Stimulated activated CD4-positive, alpha-beta T cell treated with anti-CD3 and anti-CD28 coated beads, TNF-alpha, amount 100 ng/mL, for 1 hour (primary cell): ENCODE measurements at places on chromosomes 13 and 19.

- DNase-seq, result no peak
Measured at GRCh38 chr13:44920013-44920412, 69.3 kb downstream of the NUFIP1 start.

- no peak for DNase-seq
Measured at GRCh38 chr13:77691871-77692270, 5.6 kb upstream of the SLAIN1 start.

DNA sequence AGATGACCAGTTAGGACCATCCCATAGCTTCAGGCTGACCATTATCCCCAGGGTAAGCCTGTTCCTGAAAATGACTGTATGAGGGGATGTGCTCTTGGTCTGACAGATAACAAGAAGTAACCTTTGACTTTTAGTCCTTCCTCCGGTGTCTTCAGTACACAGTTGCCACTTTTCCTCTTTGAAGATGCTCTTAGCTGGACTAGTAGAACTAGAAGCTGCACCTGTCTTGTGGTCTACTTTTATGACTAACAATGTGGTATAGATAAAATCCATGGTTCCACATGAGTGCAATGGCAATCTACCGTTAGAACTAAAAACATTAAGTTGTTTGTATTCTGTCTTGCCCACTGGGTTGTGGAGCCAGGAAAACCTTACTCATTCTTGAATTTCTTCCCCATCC lies 5.9 kb upstream of the RUBCNL start:
- no peak for DNase-seq

GRCh38 chr19:12748489-12748888 lies 3.1 kb upstream of the BEST2 start:
- no peak for DNase-seq

DNA sequence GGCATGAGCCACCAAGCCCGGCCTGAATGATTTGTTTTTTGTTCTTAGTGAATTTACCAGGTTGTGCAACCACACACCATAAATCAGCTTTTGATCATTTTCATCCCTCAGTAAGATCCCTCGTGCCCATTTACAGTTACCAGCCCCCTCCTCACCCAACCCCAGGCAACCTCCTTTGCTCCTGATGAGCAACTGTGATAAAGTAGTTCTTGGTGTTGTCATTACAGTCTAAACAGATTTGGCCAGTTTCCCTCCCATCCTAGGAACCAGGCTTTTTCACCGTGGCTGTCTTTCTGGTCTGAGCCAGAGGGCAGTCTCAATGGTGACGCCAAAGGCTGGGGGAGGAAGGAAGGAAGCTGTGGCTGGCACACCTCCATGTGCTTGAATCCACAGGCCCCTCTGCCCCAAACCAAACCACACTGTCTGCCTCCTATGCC lies 61.2 kb upstream of the WDFY2 start:
- no peak for DNase-seq

DNA sequence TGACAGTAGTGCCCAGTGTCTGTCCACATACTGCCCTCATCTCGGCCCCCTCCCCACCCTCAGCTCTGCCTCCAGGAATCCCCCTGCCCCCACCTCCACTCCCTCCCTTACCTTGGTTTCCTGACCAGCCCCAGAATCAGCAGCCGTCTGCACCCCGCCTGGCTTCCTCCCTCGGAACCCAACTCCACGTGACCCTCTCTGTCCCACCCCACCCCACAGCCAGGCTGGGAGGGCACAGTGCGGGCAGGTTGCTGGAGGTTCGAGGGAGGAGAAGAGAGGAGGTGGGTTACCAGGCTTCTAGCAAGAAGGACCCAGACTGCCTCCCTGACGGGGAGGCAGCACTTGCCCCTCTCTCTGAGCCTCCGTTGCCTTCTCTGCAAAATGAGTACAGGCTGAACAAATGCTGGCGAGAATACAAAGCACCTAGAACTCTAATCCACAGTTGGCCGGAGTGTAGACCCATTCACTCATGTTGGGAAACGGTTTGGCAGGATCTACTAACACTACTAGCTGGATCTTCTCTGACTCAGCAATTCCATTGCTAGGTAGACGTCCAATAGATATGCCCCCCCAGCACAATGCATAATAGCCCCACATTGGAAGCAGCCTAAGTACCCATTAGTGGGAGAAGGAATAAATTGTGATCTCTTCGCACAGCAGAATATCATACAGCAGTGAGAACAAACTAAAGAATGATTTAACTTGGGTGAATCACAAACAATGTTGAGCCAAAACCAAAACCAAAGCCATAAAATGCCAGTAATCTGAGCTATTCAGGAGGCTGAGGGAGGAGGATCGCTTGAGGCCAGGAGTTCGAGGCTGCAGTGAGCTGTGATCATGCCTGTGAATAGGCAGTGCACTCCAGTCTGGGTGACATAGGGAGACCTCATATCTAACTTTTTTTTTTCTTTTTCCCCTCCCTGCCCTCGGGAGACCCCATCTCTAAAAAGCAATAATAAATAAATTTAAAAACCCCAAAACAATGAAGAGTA lies at the start of gene RASAL3:
TSS of gene RASAL3 (minus strand) at position 151 of the 992 bp plus-strand sequence. CDS start 186 bp downstream, outside the sequence.
- DNase-seq, result peak; percentile 36

DNA sequence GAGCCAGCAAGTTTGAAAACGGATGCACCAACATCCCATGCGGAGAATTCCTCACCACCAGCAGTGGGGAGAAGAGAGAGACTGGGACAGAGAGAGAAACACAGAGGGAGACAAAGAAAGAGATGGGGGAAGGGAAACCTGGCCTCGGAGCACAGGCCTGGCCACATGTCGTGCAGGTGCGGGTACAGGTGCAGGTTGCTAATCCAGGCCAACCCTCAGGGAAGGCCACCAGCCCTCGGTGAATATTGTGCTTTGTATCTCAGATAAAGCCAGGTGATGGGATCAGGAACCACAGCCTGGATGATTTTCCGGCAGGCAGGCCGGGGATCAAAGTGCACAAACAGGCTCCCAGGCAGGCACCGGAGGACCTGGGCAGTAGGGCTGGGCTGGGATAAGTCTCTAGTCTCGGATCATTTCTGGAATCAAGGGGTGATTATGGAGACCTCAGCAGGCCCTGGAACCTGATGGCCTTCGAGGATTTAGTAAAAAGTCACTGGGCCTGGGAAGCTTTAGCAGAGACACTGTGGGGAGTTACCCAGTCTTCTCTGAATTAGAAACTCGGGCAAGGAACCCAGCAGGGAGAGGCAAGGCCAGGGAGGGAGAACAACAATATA lies 3.7 kb downstream of the GAS6 start:
- no peak for DNase-seq

DNA sequence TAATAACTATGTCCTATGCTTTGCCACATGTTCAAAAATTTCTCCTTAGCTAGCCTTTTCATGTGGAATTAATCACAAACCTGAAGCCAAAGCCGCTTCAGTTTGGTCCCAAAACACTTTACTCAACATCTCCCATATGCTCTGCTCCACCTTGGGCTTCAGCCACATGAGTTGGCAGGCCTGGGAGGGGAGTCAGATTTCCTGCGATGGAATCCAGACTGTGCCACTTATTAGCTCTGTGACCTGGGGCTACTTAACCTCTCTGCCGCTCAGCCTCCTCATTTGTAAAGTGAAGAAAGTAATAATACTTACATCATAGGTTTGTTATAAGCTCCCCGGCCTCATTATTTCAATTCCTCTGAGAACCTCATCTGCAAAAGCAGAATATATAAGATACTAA lies 272.0 kb downstream of the LMO7 start:
- DNase-seq, result no peak

GRCh38 chr19:15498910-15499309 lies 9.4 kb upstream of the CYP4F22 start:
- no peak for DNase-seq

DNA sequence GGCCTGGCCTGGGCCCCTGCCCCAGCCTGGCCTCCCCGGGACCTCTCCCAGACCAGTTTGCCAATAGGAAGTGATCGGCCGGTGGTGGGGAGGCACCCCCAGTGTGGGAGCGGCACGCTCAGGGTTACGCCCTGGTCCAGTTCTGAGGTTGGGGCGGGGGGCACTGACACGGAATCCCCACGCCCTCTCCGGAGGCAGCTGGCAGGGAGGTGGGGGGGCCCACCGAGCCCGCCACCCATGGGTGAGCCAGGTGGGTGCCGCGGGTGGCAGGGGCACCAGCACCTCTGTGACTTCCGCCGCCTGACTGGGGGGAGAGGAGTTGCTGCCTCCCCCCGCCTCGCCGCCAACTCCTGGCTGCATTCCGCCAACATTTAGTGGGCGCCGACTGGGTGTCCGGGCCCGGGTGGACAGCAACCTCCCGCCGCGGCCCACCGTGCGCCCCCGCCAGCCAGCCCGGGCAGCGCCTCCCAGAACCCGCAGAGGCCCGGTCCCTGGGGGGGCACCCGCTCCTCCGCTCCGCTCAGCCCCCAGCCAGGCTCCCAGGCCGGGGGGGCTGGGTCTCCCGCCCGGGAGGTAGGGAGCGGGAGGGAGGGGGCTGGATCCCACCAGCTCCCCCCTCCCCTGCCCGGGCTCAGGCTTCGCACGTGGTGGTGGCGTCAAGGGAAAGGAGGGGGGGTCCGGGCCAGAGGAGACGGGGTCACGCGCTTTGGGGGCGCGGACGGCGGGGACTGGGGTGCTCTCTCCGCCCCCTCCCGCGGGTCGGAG lies 2.0 kb downstream of the ZBTB7A start:
- DNase-seq, result no peak

DNA sequence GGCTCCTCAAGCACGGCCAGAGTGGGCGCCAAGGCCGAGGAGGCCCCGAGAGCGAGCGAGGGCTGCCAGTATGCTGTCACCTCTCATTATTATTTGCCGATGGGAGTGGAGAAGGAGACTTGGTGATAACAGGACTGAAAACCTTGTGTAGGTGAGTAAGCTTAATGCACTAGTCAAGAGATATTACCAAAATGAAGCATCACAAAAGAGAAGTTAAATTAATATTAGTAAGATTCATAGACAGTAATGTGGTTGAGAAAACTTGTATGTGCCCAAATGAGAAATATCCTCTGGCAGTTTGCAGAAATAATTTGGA lies 204.5 kb upstream of the SLITRK1 start:
- no peak for DNase-seq

- DNase-seq, result no peak
Measured at GRCh38 chr13:33202644-33203169, 82.8 kb downstream of the STARD13 start.

- no peak for DNase-seq
Measured at GRCh38 chr13:80560609-80561008, 219.7 kb upstream of the SPRY2 start.

GRCh38 chr13:44064357-44064756 lies 184.7 kb downstream of the LACC1 start:
- DNase-seq, result no peak
